Stimulated activated CD8-positive, alpha-beta memory T cell treated with anti-CD3 and anti-CD28 coated beads, Interleukin-4, amount 100 ng/mL, for 1 hour (primary cell): ENCODE measurements at places on chromosomes 6 and 20.

GRCh38 chr6:28209753-28210535 is 15.1 kb upstream of the ZSCAN9 start:
- DNase-seq, result no peak

DNA sequence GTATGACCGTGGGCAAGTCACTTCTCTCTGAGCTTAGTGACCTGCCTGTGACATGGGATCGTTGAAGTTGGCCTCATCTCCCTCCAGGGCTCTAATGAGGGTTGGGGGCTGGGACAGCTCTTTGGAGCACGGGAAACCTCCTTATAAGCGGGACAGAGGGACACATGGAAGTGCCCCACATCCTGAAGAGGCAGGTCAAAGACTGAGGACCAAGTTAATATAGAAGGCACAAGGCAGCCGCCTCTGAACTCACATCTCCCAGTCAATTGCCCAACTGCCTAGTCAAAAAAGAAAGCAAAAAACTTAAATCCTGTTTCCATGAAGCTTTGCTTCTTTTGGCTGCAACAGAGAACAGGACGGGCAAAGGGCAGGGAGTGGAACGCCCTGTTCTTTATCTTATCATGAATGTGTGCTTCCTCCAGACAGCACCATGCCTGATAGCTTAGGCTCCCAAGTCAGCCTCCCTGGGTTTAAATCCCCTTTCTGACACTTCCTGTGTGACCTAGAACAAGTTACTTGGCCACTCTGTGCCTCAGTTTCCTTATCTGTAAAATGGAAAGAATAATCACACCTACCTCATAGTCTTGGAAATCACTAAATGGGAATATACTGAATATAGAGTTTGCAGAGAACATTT is 27.1 kb downstream of the LBP start:
- no peak for DNase-seq

DNA sequence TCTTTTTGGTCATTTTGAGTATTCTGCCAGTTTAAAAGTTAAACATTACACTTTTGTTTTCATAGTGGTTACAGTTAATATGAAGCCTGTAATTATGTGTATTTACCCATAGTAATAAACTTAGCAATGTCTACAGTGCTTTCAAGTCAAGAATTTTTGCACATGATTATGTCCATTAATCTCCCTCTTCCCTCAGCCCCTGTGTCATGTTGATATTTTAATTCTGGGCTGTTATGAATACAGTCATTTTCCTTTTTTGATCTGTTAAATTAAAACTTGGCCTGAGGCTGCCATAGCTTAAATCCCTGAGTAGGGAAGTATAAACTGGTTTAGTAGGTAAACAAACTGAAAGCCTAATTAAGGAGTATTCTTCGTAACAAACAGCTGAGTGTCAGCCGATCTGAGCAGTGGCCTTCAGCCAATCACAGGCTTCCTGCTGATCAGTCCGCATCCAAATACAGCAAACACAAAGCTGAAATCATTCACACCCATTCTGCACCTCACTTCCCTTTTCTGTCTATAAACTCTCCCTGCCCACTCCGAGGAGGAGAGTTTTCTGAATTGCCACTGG is 9.5 kb upstream of the SFT2D1 start:
- no peak for DNase-seq

GRCh38 chr6:66605971-66606370 is 898.9 kb upstream of the EYS start:
- DNase-seq, result no peak

DNA sequence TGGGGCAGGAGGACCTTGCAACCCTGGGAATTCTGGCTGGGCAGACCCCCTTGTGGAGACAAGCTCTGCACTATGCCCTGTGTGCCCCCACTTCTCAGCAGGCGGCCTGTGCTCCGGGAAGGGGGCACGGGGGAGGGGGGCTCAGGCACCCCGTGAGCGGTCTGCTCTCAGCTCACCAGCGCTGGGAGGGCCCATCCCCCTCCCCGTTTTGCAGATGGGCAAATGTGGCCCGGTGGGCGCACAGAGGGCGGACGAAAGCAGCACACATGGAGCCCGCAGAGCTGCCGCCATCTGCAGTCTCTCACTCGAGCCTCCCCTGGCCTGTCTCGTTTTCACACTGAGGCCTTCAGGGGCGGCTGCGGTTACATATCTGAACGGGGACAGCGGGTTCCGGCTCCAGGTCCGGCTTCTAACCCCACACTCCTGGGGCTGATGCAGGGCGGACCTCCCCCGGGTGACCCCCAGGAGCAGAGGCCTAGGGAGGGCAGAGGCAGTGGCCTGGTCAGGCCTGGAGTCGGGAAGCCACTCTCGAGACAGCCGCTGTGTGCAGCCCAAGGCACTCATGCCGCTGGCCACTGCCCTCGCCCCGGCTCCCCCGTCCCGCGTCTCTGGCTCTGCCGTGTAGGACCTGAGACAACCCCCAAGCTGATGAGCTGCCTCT is 13.9 kb downstream of the CHRNA4 start:
- DNase-seq, result no peak

- no peak for DNase-seq
Measured at GRCh38 chr6:135073756-135074393, 19.3 kb upstream of the HBS1L start.

- no peak for DNase-seq
Measured at GRCh38 chr20:33450867-33451266, 7.3 kb upstream of the SNTA1 start.

DNA sequence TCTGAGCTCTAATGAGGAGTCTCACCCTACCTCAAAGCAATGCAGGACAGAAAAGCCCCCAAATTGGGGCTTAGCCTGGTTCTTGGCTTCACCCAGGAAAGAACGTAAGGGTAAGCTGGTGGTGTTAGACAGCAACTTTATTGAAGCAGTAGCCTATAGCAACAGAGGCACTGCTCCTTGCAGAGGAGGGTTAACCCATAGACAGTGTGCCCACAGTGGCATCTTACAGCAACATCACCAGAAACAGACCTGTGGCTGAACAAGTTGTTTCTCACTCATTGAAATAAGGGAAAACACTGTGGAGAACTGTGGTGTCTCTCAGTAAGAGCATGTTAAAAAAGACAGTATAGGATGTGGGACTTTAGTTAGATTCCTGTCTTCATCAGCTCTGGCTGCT is 80.4 kb upstream of the SPTLC3 start:
- no peak for DNase-seq
